ENCODE measurements at places on chromosomes 16 and 17.

DNA sequence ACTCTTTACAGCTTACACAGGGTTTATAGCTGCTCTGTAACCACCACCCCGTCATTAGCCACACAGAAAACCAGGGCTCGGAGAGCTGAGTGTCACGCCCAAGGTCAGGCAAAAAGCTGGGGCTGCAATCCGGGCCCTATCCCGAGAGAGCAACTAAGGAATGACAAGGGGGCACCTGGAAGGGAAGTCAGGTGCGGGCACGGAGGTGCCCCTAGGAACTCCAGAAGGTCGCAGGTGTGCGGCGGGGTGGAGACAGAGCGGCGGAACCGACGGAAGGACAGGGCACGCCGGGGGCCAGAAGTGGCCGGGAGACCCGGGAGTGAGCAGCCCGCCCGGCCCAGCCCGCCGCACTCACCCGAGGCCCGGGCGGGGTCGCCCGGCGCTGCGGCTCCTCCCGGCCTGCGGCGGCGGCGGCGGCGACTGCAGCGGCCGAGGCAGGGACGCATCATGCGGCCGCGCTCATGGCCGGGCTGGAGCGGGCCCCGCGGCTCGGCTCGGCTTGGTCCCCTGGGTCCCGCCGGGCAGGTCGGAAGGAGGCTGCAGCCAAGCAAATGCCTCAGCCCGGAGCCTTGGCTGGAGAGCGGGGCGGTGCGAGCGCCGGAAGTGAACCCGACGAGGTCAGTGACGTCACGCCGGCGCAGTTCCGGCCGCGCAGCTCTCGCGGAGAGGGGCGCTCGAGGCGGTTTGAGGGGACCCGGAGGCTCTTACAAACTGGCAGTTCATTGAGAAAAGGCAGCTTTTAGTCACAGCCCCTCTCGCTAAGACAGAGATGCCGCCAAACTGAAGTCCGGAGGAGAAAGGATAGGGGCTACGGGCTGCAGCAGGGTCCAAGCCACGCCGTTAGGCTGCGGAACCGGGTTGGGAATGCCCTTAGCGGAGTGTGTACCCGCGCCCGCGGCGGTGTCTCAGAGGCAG is at the start of gene ZDHHC7:
ZDHHC7 (minus strand) TSS at position 605 of the 915 bp plus-strand sequence. CDS start 20,917 bp downstream, outside the sequence.
- DNase-seq: peak; percentile 76

DNA sequence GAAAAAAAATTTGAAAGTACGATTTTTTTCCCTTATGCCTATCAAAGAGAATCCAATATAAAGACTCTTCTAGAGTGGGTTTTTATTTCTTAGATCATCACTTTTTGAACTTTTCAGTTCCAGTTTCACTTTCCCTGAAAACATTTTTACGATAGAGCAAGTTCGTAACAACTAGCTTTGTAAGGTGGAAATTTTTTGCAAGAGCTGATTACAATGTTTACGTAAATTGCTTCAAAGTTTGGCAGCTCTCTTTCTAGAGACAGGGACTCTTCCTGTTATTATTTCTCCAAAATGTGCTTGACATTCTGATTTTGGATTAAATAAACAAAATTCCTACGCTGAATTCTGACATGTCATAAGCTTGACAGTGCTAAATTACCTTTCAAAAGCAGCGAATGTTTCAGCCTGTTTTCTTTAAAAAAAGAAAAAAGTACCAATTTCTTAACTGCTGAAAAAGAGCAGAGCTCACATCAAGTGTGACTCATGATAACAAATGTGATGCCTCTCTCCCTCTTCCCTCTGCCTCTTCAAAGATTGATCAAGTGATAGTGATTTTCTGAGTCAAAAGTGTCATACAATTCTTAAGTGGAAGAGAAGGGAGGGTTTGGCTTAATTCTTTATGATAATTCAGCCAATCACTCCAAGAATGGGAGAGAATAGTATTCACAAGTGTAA is 175.2 kb downstream of the KCNJ2 start:
- DNase-seq: no peak

- peak; percentile 39 for DNase-seq
Observed at GRCh38 chr17:1275962-1276736, 3.3 kb upstream of the TRARG1 start.

GRCh38 chr17:35529866-35530265 is 7.6 kb downstream of the SLFN12L start:
- no peak for DNase-seq

DNA sequence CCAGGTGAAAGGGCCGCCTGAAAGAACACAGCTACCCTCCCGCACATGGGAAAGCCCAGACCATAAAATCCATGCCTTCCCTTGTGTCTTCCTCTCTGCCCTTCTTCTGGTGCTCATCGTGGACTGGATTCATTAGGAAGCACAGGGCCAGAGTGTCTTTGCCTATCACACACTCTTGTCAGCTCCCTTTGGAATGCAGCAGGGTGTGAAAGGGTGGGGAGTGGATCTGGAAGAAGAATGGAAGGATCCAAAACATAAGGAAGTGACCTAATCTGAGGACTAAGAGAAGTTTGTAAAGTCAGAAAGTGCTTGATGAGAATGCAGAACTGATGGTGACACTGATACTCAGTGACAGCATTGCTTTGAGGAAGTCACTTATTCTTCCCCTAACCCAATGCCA is 1147.3 kb upstream of the GOT2 start:
- no peak for DNase-seq

GRCh38 chr17:4229627-4230541 is 33.9 kb downstream of the ANKFY1 start:
- DNase-seq: peak; percentile 62

GRCh38 chr16:53632526-53632925 is 71.1 kb downstream of the RPGRIP1L start:
- no peak for DNase-seq

- DNase-seq: no peak
Observed at GRCh38 chr16:628321-629061, 2.3 kb upstream of the WFIKKN1 start.

GRCh38 chr16:81080233-81080632 is 3.2 kb upstream of the C16orf46 start:
- no peak for DNase-seq

DNA sequence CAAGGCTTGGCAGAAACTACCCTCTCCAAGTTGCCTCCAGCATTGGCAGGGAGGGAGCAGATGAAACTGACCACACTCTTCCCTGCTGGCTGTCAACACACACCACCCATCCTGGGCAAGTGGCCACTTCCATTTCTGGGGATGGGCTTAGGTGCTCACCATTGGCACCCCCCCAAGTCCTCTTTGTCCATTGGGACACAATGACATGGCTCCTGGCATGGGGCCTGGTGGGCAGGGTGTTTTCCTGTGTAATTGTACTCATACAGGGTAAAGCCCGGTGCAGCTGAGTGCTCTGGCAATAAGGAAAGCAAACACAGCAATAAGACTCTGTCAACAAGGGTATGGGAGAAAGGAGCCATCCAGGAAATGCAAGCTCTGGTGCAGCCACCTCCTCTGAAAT is 22.6 kb downstream of the SCNN1B start:
- DNase-seq: peak; percentile 72

DNA sequence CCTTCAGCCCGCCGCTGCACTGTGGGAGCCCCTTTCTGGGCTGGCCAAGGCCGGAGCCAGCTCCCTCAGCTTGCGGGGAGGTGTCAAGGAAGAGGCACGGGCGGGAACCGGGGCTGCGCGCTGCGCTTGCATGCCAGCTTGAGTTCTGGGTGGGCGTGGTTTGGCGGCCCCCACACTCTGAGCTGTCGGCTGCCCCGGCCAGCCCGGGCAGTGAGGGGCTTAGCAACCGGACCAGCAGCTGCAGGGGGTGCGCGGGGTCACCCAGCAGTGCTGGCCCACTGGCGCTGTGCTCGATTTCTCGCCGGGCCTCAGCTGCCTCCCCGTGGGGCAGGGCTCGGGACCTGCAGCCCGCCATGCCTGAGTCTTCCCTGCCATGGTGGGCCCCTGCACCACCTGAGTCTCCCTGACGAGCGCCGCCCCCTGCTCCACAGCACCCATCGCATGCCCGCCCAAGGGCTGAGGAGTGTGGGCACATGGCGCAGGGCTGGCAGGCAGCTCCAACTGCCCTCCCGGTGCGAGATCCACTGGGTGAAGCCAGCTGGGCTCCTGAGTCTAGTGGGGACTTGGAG is 17.0 kb downstream of the PRR11 start:
- DNase-seq: no peak

GRCh38 chr17:47204722-47205418 is 4.3 kb upstream of the MYL4 start:
- DNase-seq: peak; percentile 25

DNA sequence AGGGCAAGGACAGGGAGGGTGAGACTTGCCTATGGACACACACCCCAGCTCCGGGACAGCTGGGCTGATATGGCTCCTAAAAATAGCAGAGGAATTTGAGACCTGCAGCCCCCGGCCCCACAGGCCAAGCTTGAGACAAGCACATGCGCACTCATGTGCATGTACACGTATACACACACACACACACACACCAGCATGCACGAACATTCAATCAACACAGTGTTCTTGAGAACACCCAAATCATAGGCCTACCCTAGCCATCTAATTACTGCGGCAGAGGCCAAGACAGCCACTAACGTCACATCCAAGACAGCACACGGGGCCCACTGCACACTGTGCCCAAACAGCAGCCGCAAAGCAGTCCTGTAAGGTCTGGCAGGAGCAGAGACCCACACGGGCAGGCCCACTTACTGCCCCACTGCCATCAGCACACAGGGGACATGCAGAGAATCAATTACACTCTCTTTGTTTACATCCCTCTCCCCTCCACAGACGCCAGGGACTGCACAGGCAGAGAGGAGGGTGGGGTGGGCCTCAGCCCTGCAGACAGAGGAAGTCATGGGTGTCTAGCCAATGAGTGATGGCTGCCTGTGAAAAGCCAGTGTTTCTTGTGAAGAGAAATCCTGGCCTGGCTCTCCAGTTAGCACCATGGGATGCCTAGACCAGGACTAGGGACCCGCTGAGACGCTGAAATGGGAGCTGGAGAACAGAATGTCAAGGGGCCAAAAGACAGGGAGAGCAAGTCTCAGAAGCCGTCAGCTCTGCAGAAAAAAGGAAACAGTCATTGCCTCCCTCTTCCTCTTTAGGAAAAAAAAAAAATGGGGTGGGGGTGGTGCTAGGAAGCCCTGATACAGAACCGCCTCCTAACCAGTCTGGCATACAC is 39.3 kb downstream of the MYO18A start:
- no peak for DNase-seq

DNA sequence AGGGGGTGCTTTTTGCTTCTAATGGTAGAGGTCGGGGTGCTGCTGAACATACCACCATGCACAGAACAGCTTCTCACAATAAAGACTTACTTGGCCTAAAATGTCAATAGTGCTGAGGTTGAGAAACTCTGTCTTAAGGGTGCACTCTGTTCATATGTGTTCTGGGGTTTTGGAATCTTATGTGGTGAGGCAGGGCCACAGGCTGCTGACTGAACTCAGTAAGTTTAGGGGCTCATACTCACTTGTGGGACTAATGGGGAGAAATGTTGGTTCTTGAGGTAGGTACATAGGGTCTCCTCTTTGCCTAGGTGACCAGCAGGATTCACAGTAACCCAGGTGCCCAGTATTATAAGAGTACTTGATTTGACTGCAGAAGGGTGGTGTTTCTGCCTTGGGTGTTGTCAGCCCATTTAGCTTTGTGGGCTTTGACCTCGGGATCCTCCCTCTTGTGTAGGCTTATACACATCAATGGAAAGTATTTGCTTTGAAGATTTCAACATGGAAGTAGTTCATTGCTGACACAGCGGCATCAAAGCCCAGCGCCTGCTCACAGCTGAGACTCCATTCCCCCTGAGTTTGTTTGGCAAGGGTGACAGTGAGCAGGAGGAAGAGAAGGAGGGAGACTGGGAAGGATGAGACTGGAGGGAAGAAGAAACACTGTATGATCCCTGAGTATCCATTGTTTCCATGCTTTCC is 17.2 kb downstream of the SLC7A6 start:
- DNase-seq: no peak

DNA sequence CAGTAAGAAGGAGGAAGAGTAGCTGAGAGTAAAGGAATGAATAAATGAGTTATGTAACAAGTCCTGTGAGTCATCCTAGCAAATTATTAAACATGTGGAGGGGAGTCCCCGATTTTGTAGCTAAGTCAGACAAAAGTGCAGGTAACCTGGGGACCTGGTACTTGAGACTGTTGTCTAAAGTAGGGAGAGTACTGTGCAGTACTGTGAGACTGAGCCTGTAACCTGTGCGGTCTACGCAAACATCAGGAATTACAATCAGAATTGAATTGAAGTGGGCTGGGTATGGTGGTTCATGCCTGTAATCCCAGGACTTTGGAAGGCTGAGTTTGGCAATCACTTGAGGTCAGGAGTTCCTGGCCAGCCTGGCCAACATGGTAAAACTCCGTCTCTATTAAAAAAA is 35.7 kb downstream of the IKZF3 start:
- no peak for DNase-seq

DNA sequence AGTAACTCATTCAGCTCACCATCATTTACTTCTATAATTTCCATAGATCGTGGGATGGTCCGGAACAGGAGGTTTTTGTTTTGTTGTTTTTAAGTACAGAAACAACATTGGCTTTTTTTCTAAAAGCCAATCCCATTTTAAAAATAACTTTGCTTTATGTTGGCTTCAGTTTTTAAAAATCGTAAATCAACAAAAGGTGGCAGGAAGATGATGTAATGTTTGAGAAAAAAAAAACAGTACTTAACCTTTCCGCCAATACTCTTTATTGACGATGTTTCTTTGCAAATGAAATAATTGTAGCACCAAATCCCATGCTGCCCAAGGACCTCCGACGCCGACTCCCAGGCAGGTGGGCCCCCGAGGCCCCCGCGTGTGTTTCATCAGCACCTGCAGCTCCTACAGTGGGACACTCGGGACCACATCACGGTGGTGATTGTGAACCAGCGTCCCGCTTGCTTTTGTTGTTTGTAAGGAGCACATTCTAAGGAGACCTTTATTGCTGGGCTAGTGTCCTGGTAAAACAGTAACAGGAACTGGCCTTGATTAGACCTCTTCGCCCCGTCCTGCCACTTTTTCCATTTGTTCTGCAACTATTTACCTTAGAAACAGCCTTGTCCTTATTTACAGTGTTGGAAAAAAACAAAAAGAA is 140.2 kb upstream of the CHMP6 start:
- no peak for DNase-seq

DNA sequence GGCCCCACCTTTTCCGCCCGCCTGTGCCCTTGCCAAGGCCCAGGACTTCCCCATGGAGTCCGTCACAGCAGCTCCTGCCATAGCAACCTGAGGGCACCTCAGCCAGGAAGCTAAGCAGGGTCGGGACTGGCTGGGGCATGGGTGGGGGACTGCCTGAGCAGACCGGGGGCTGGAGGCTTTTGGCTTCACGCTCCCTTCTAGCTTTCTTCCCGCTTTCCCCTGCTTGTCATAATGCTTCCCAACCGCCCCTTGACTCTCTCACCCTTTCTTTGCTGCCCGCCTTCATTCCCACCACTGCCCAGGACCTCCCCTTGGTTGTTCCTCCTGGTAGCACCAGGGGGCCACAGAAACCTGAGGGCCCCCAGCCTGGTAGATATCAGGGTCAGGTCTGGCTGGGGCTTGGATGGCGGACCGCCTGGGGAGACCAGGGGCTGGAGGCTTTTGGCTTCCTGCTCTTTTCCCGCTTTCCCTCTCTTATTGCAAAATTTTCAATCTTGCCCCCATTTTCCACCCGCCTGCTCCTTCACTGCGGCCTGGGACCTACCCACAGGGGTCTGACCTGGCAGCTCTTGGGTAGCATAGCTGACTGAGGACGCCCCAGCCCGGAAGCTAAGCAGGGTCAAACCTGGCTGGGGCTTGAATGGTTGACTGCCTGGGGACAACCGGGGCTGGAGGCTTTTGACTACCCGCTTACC is 2287.7 kb downstream of the TP53TG3F start:
- no peak for DNase-seq

GRCh38 chr17:2593821-2594721 is 617 bp downstream of the PAFAH1B1 start:
- peak; percentile 64 for DNase-seq

All from MG63 (cell line).